ENCODE measurements at places on chromosomes 16 and 17. TPM values are rescaled to one million over a fixed set of nuclear protein-coding genes. Genes with fewer than 3 reads are reported as not detected.

Gene PIRT
- not detected for total RNA-seq

Gene TEX14
- under 0.01 TPM for total RNA-seq

Gene IRX3
- under 0.01 TPM for total RNA-seq

Gene GCGR
- not detected for total RNA-seq

Gene DLX4
- not detected for total RNA-seq

Gene P3H4
- 49.2 TPM for total RNA-seq

Gene TMEM92
- total RNA-seq, result 0.16 TPM

Gene DHRS7C
- not detected for total RNA-seq

Gene TSPAN10
- total RNA-seq, result 3.3 TPM

Gene LHX1
- not detected for total RNA-seq

Gene PRDM7
- total RNA-seq, result not detected

Gene CBX2
- total RNA-seq, result 1.2 TPM

Gene CLEC18B
- total RNA-seq, result 0.47 TPM

Gene SLFN12
- total RNA-seq, result 16.7 TPM

Gene EPX
- not detected for total RNA-seq

Gene MAZ
- 127 TPM for total RNA-seq

Gene KRT20
- not detected for total RNA-seq

Gene TMEM220
- total RNA-seq, result 3.3 TPM

Gene PRR11
- total RNA-seq, result 0.52 TPM

Gene FGF11
- total RNA-seq, result 1.1 TPM

Gene SLC35G6
- not detected for total RNA-seq

Gene AATK
- total RNA-seq, result 0.32 TPM

Gene HIRIP3
- 7.6 TPM for total RNA-seq

Gene ZFHX3
- 4.7 TPM for total RNA-seq

Gene C1QL1
- total RNA-seq, result 0.32 TPM

Gene ABCC6
- 2.1 TPM for total RNA-seq

Gene SEPHS2
- 14.5 TPM for total RNA-seq

Measured in bronchial smooth muscle cell (primary cell).